GM23248 (cell line): ENCODE measurements at places on chromosomes 6 and 20. TPM values are rescaled to one million over a fixed set of nuclear protein-coding genes. Genes with fewer than 3 reads are reported as not detected.

DNA sequence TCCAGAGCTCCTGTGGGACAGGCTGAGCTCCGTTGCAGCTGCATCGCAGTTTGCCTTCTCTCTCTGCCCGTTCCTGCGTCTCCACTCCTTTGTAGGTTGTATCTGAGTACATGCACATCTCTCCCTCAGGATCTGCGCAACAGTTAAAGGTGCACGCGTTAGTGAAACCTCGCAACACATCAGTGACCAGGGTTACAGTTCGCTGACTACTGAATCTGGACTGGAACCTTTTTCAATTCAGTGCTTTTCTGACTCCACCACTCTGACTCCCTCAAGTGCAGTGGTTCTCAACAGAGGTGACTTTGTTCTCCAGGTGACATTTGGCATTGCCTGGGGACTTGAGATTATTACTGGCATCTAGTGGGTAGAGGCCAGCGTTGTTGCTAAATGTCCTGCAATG, 44.0 kb downstream of the UST start:
- H3K4me3 ChIP-seq: no peak overlapping the region
- H3K36me3 ChIP-seq: no peaks in the 10 kb centered on the region
- no peak for DNase-seq
- no peak overlapping the region for H3K27ac ChIP-seq
- no peaks in the 10 kb centered on the region for H3K27me3 ChIP-seq

- H3K27ac ChIP-seq: peak overlapping the region; percentile 80
- no peak for DNase-seq
- no peak overlapping the region for H3K4me3 ChIP-seq
- peaks cover 82% of the 10 kb centered on the region for H3K4me1 ChIP-seq
- no peaks in the 10 kb centered on the region for H3K36me3 ChIP-seq
- H3K27me3 ChIP-seq: no peaks in the 10 kb centered on the region
These were observed 148.5 kb upstream of the BEND6 start for GRCh38 chr6:56806368-56806767.

DNA sequence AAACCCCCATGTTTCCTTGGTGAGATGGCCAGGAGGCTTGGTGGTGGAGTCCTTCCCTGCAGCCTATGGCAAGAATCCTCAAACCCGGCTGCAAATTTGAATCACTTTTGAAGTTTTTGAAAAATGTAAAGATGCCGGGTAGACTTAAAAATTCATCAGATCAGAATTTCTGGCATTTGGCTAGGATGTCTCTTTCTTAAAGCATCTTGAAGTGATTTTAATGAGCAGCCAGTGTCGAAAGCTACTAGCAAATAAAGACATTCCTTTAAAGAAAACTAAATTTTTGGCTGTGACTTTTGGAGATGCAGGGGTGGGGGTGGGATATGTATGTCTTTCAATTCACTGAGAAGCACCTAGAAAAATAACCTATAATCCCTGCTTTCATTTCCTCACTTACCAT, 25.6 kb upstream of the NOX3 start:
- H3K36me3 ChIP-seq: no peaks in the 10 kb centered on the region
- peaks cover 43% of the 10 kb centered on the region for H3K4me1 ChIP-seq
- DNase-seq: peak; percentile 71
- 0 out of 2 replicates have a peak overlapping the region, but pooled peaks have one; percentile 2 for H3K4me3 ChIP-seq
- peak overlapping the region; percentile 10; the same call in 1 of the 2 replicates for H3K27ac ChIP-seq

DNA sequence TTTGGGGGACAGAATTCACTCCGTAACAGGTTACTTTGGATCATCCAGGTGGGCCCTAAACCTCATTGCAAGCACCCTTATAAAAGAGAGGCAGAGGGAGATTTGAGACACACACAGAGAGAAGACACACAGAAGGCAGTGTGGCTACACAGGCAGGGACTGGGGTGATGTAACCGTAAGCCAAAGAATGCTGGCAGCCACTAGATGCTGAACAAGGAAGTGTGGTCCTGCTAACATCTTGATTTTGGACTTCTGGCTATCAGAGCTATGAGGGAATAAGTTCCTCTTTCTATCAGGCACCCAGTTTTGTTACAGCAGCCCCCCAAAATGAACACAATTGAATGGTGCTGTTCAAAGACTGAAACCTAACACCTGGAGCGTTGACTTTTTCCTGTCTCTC, 191.3 kb upstream of the MYLIP start:
- no peaks in the 10 kb centered on the region for H3K4me1 ChIP-seq
- DNase-seq: no peak
- H3K4me3 ChIP-seq: no peak overlapping the region
- no peaks in the 10 kb centered on the region for H3K27me3 ChIP-seq

DNA sequence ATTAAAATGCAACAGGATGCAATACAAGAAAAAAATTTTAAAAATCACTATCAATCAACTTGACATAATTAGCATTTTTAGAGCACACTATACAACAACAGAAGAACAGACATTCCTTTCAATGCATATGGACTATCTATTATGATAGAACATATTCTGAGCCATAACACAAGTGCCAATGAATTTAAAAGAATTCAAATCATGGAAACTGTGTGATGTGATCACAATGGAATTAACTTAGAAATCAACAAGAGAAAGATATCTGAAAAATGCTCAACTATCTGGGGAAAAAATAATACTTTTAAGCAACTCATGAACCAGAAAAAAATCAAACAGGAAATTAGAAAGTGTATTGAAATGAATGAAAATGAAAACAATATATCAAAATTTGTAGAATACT, 106.3 kb downstream of the ADTRP start:
- H3K27me3 ChIP-seq: no peaks in the 10 kb centered on the region
- H3K4me3 ChIP-seq: no peak overlapping the region
- peaks cover 21% of the 10 kb centered on the region for H3K4me1 ChIP-seq
- H3K27ac ChIP-seq: no peak overlapping the region
- H3K36me3 ChIP-seq: no peaks in the 10 kb centered on the region

- no peaks in the 10 kb centered on the region for H3K36me3 ChIP-seq
- peaks cover 42% of the 10 kb centered on the region for H3K27me3 ChIP-seq
- 0 out of 2 replicates have a peak, but pooled peaks cover 5% of the 10 kb centered on the region for H3K4me1 ChIP-seq
- H3K4me3 ChIP-seq: no peak overlapping the region
These were observed 136.1 kb upstream of the SULF2 start for GRCh38 chr20:47921408-47921807.

GRCh38 chr6:169583886-169584541, 117.8 kb downstream of the WDR27 start:
- H3K27me3 ChIP-seq: no peaks in the 10 kb centered on the region
- no peak overlapping the region for H3K27ac ChIP-seq
- DNase-seq: no peak

DNA sequence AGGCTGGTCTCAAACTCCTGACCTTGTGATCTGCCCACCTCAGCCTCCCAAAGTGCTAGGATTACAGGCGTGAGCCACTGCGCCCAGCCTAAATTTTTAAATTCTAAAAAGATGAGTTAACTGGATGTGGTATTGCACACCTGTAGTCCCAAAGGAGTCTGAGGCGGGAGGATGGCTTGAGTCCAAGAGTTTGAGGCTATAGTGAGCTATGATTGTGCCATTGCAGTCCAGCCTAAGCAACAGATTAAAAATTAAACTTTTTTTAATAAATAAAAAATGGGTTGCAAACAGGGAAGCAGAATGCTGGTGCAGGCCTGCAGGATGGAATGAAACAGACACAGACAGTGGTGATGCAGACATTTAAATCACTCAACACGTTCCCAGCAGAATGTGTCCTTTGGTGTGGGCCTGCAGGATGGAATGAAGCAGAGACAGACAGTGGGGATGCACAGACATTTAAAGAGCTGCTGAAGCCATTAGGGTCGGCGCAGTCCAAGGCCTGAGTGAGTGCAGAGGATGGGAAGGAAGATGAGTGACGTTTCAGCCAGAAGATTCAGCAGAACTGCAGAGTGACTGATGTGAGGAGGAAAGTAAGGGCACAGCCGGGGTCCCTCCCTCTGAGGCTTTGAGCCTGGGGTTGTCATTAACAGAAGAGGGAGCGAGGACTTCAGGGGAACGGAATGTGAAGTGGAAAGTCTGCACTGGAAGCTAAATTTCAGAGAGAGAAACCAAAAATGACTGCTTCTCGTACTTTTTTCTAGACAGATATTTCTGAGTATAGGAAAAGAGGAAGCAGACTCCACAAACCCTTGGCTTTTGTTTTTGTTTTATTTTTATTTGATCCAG, 117.5 kb downstream of the RIN2 start:
- peaks cover 21% of the 10 kb centered on the region for H3K4me1 ChIP-seq
- peak overlapping the region; percentile 35 for H3K4me3 ChIP-seq
- H3K36me3 ChIP-seq: no peaks in the 10 kb centered on the region
- H3K27ac ChIP-seq: peak overlapping the region; percentile 57
- peak; percentile 44 for DNase-seq
- H3K27me3 ChIP-seq: no peaks in the 10 kb centered on the region

GRCh38 chr6:93684339-93684738, 265.0 kb upstream of the EPHA7 start:
- H3K27ac ChIP-seq: no peak overlapping the region
- no peaks in the 10 kb centered on the region for H3K36me3 ChIP-seq
- H3K4me1 ChIP-seq: no peaks in the 10 kb centered on the region
- H3K27me3 ChIP-seq: no peaks in the 10 kb centered on the region
- DNase-seq: no peak

DNA sequence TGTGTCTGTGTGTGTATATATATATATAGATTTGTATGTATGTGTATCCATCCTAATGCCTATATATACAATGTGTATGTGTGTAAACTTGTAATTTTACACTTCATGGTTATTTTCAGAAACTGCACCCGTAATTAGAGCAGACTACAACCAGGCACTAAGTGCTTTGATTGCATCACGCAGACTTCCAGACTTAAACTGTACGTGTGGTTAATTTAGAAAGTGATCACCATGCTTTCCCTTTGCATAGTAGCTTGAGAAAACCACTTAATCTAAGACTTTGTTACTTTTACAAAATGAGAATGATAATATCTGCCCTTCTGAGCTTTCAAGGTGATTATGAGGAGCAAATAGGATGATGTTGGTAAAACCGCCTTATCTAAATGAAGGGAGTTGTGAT, 50.1 kb upstream of the E2F3 start:
- no peaks in the 10 kb centered on the region for H3K4me1 ChIP-seq
- no peak overlapping the region for H3K4me3 ChIP-seq
- H3K36me3 ChIP-seq: no peaks in the 10 kb centered on the region
- no peak overlapping the region for H3K27ac ChIP-seq
- H3K27me3 ChIP-seq: no peaks in the 10 kb centered on the region
- no peak for DNase-seq

The HCRTR2 gene
- not detected in 2 replicates for total RNA-seq

The MCHR2 gene
- total RNA-seq: not detected in 2 replicates

The SLC16A10 gene
- not detected in 2 replicates for total RNA-seq
